ENCODE measurements at places on chromosomes 3 and 15. TPM values are rescaled to one million over a fixed set of nuclear protein-coding genes. Genes with fewer than 3 reads are reported as not detected.

- peak; percentile 20 for DNase-seq
These were observed 4.6 kb downstream of the STIMATE start for GRCh38 chr3:52892625-52893311.

The PCSK6 gene
- total RNA-seq: 4.7 TPM

DNA sequence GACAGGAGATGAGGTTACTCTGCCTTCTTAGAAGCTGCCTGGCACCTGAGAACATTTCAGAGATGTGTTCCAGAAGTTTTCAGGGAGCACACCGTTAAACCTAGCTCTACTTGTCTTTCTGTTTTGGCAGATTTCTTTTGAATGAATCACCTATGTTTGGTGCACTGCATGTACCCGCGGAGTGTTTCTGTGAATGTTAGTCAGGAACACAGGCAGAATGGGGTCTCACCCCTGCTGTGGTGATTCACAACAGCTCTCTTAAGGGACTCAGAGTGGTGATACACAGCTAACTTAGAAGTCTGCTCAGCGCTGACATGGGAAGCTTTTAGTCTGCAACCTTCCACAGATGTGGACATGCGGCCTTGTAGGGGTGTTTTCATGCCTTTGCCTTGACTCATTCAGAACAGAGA, 24.0 kb downstream of the TSEN2 start:
- DNase-seq: no peak

- no peak for DNase-seq
These were observed 173.4 kb upstream of the CADPS start for GRCh38 chr3:63048367-63049326.

DNA sequence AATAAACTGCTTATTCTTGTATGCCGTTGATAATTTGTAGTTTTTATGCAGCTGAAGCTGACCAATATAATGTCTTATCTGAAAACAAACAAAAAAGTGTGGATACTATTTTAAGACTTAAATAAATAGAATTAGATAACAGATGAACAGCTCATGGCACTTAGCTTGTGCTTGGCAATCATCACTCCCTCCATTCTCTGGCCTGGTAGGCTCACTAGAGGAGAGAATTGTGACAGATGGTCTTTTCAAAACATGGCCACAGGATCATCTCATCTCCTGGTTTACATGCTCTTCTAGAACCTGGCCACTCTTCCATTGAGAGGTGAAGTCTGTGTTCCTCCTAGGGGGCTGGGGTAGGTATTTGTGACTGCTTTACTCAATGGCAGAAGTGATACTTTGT, 58.4 kb upstream of the RBP1 start:
- DNase-seq: no peak

DNA sequence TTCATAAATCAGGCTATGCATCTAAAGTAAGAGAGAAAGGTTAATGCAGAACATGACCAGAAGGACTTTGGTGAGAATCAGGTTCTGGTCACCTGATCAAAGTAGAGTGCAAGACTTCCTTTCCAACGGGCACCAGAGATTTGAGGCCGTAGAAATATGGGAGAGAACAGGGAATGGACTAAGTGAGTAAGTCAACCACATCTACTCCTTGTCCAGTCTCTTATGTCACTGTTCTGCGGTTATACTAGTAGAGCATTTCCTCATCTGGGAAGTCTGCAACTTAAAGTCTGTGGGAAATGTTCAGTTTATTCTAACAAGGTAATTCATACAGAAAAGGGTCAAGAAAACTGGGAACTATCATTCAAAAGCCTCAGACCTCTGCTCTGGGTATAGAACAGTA, 232.8 kb downstream of the CPNE4 start:
- no peak for DNase-seq

The SLC6A1 gene
- 1.7 TPM for total RNA-seq

The PLSCR4 gene
- 4.8 TPM for total RNA-seq

- DNase-seq: no peak
These were observed 132.7 kb downstream of the SLC25A26 start for GRCh38 chr3:66353530-66353929.

The CKMT1A gene
- 26.1 TPM for total RNA-seq

- DNase-seq: no peak
These were observed 38.8 kb upstream of the IQSEC1 start for GRCh38 chr3:13111873-13112520.

GRCh38 chr15:63605816-63606215, 8.6 kb downstream of the FBXL22 start:
- no peak for DNase-seq

DNA sequence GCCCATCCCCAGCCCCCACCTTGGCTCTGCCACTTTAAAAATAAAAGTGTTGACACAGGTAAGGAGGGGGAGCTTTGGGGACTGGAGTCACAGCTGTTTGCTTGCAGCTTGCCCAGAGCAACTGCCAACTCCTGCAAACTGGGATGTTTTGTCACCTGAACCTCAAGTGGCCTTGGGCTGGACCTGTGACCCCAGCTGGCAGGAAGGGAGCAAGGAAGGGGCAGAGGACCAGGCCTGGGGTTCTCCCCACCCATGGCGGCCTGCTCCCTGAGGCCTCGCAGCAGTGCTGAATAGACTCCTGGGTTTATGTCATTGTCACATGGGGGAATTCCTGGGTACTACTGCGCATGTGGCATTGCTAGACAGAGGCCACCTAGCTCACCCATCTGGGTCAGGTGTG, 246.9 kb upstream of the TLE3 start:
- no peak for DNase-seq

The EPHB3 gene
- 8.4 TPM for total RNA-seq

DNA sequence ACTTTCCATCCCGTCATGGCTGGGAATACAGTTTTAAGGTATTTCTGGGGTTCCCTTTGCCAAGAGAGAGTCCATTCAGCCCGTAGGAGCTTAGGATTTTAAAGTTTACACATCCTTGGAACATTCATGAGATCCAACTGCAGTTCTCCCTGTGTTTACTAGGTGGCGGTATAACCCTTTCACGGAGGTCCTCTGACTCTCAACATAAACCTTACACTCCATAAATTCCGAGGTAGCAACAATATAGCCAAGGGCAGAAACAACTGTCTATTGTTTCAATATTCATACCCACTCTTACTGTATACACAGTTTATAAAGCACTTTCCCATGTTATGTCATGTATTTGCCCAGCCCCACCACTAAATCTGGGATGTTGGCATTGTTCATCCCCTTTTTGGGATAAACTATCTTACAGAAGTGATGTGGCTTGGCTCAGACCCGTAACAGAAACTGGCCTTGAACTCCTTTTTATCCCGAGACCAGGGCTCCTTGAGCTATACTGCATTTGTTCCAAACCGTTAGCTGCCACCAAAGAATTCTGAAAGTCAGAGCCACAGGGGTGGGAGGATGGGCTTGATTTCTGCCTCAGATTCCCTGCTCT, 69.2 kb upstream of the COL6A5 start:
- peak; percentile 70 for DNase-seq
